Activated CD4-positive, alpha-beta T cell treated with anti-CD3 and anti-CD28 coated beads for 36 hours (primary cell): ENCODE measurements at places on chromosomes 2 and 18.

- no peak for DNase-seq
These were observed 30.6 kb downstream of the HS1BP3 start for GRCh38 chr2:20620271-20620681.

GRCh38 chr2:437756-438393, 150.0 kb upstream of the ALKAL2 start:
- DNase-seq: peak; percentile 74

DNA sequence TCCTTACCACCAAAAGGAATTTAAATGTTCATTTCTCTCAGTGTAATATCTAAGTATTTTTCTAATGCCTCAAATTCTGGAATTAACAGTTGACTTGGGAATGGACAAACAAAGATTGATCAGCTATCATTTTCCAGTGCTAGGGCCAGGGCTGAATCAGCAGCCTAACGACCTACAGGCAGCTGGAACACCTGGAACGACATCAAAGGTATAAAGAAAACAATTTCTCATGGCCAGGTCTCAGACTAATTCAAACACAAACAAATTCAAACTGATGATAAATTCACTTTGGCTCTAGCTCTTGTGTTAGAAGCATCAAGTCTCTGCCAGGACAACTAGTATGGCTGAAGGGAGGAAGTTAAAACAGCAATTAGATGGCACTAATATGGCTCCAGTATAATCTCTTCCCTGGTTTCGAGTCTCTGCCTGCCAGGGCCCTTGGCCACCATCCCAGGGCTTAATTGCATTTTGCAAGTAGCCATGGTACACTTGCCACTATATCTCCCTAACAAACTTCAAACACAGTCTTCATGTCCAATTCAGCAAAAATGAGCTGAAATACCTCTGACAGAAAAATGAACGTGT, 70.2 kb upstream of the FSHR start:
- DNase-seq: no peak

DNA sequence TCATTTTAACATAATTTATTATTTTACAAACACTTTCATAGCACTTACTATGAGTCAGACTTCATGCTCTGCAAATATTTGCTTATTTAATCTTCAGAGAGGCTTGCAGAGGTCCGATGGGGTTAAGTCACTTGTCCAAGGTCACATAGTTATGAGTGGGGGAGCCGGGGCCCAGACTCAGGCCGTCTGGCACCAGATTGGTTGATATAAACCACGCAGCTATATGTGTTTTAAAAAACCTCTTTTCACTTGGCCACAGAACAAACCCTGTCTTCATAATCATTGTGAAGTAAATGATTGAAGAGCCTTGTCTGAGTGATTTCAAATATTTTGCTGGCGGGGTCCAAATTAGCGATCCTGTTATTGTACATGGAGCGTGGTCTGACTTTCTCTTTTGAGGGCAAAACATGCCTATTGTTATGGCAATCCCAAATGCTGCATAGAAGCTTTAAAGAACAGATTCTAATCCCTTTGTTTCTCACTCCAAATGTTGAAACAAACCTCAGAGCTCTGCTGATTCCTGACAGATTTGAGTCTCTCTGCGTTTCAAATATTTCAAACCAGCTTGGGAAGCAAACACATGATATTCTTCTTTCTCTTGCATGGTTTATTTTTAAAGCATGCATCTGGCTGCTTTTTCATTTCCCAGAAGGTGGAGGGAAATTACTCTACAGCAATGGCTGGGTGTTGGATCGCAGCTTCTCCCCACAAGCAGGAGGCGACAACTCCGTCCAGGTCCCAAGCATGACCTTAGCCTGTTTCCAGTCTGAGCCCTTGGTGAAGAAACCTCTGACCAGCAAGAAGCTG, 142.4 kb downstream of the DDX1 start:
- no peak for DNase-seq

GRCh38 chr2:217076058-217076435, 216.2 kb upstream of the TNP1 start:
- DNase-seq: no peak

GRCh38 chr2:26847655-26848335, at the start of gene DPYSL5:
Gene DPYSL5 (plus strand): TSS chr2:26848132. CDS start chr2:26898500, 50,368 bp downstream.
- peak; percentile 40 for DNase-seq

- no peak for DNase-seq
These were observed 10.7 kb upstream of the MRO start for GRCh38 chr18:50830544-50830943.

DNA sequence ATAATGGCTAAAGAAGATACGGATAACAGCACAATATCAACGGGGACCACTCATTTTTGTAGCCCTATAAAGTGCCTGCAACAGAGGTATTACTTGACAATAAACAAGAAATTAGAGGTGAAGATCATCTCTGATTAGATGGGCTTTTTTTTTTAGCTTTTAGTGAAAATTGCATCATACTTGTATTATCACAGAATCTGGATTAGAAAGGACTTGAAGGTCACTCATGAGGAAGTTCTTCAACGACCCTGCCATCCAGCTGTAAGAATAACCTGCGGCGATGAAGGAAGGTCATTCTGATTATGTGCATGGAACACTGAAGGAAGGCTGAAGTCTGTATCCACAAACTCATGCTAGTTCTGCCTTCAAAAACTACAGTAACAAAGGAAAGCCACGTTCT, 40.5 kb downstream of the THOC1 start:
- DNase-seq: no peak

DNA sequence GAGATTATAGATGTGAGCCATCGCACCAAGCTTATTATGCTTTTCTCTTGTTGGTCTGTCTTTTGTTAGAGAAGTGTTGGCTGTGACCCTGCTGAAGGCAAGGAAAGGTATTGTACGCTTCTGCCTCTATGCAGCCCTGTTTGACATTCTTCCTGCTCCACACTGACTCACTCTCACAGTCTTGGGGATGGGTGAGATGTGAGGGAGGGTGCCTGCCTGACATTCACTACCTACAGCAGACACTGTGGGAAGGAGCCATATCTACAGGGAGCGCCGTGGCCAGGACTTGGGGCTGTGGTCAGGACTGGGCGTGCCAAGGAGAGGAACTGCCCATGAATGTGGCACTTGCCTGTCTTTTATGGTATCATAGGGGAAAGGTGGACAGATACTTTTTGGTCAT, 43.9 kb upstream of the FHL2 start:
- DNase-seq: no peak

- no peak for DNase-seq
These were observed 385.5 kb downstream of the PIK3C3 start for GRCh38 chr18:42340423-42341009.

DNA sequence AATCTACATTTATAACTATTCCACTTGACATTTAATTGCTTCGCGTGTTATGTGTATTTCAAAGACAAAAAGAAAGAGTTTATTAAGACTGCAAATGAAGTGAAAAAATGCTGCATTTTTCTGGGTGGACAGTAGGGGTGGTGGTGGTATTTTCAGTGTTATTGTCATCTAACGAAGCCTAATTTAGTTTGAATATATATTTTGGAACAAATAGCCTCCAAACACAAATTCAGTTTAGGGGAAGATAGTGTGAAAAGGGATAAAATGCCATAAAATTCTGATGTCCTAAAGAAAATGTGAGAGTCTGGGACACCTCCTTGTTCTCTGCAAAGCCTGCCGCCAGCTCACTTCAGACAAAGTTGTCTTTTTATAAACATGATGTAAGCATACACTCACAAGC, 425.1 kb downstream of the NRXN1 start:
- no peak for DNase-seq

DNA sequence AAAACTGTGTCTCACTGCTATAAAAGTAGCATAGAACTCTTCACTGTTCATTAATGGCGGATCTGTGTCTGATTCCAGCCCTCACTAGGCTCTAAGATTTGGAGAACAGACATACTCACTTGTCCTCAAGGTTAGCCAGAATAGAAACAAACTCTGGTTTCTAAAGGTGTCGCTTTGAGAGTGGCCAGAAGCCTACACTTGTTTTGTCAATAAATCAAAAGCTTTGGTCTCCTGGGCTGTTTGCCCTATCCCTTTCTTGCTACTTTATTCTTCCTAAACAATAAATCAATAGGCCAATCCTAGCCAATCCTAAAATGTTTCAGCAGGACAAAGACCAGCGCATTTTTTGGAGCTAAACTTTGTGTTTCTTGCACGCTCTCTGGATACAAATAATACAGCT, 1064.6 kb upstream of the CHAC2 start:
- no peak for DNase-seq

GRCh38 chr2:230578106-230578505, 134.5 kb upstream of the CAB39 start:
- DNase-seq: no peak
